Endothelial cell (in vitro differentiated cells): ENCODE measurements at places on chromosomes 3 and 15.

- no peak for DNase-seq
Measured at GRCh38 chr3:13881536-13882410, 1.9 kb upstream of the WNT7A start.

GRCh38 chr15:55858661-55859060 is 115.7 kb upstream of the PRTG start:
- no peak for DNase-seq

DNA sequence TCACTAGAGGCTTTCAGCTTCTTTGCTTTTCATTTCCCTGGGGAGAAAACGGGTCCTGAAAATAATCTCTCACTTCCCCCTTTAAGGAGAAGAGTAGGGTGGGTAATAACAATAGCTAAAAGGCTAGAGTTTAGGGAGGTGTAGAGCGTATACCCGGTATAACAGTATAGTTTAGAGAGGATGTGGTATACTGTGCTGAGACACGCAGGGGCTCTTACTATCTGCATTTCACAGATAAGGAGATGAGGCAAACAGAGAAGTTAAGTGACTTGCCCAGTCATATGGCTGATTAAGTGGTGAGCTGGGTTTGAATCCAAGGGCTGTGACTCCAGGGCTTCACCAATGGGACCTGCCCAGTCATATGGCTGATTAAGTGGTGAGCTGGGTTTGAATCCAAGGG is 15.0 kb upstream of the KCNMB3 start:
- no peak for DNase-seq

DNA sequence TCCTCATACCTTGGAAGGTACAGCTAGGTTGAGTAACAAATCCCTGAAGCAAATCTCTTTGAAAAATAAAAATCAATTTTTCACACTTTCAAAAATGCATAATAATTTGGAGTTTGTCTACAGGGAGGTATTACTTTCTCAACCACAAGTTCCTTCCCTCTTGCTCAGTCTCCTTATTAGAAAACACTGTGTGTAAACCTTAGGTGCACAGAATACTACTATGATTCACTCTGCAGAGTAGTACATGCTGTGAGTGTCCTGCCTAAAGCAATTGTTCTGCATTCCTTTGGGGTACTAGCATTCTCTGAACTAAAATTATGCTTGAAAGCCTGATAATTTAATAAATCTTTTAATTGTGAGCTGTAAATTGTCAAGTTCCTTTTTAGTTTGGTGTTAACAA is 115.9 kb upstream of the EPHA3 start:
- DNase-seq = no peak

DNA sequence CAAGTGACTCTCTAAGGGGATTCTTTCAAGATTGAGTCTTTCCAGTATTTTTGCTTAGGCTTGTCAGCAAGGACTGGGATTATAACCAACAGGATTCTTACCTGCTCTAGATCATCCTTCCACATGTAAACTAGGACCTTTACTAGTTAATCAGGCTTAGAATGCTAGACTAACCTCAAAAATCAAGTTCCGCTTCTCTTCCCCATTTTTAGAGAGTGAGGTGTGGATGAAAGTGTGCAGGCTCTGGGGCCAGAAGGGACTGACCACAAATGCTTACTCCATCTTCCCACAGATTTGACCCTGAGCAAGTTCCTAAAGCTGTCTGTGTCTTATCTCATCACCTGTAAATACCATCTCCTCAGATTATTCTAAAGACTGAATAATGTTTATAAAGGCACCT is 89.5 kb upstream of the IL12A start:
- no peak for DNase-seq

DNA sequence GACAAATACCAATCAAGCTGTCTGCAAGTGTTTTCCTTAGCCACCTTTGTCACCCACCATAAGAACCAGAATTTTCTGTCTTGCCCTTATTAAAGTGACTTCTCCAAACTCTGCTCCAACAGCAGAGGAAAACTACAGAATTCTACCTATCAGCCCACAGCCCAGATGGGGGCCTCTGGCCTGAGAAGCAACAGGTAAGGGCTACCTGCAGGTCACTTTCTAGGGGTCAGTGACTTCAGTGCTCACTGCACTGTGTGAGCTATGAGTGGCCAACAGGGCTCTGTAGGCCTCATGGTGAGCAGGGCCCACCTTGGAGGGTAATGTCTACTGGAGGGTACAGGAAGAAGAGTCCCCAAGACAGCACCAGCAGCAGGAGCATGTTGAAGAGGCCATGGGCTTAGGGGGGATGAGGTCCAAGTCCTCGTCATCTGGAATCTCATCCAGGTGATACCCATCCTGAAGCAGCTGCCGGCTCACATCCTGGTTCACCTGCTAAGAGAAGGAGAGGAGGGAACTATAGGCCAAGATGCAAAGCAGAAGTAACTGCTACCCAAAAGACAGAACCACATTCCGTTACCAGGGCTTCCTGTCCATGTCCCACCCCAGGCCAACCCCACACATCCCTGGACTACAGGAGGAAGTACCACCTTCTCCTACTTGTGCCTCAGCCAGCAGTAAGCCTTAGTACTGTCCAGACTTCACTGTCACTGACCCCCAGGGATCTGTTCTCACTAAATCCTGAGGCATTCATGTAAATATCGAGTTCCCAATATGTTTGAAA is 4.2 kb downstream of the FAM219B start:
- DNase-seq = no peak

DNA sequence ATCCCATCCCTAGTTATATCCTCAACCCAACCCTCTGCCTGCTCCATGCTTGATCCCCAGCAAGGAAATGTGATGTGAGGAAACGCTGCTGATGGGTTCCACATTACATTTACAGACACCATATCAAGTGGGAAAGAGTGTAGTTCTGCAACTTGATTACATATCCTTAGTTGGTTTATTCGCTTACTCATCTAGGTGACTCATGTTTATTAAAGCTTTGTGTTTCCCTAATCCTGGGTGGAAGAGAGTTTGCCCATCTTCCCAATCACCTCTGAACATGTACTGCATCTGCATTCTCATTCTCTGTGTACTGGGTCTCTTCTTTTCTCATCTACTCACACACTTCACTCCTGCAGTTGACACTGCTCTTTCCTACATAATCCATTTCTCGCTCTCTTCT is 91.7 kb upstream of the PDZRN3 start:
- no peak for DNase-seq

- no peak for DNase-seq
Measured at GRCh38 chr15:70584441-70584837, 178.9 kb downstream of the UACA start.

GRCh38 chr15:60195611-60196010 is 191.5 kb downstream of the FOXB1 start:
- no peak for DNase-seq

- DNase-seq = no peak
Measured at GRCh38 chr3:106299300-106300098, 430.7 kb upstream of the CBLB start.

- no peak for DNase-seq
Measured at GRCh38 chr3:128556384-128556783, 63.4 kb upstream of the GATA2 start.

GRCh38 chr3:45145681-45146614 is at the start of gene CDCP1:
Gene CDCP1, minus strand, starts transcription at chr3:45146378. Its CDS starts 91 bp downstream, at chr3:45146287.
- no peak for DNase-seq

GRCh38 chr15:93422476-93422875 is 333.5 kb upstream of the RGMA start:
- no peak for DNase-seq

DNA sequence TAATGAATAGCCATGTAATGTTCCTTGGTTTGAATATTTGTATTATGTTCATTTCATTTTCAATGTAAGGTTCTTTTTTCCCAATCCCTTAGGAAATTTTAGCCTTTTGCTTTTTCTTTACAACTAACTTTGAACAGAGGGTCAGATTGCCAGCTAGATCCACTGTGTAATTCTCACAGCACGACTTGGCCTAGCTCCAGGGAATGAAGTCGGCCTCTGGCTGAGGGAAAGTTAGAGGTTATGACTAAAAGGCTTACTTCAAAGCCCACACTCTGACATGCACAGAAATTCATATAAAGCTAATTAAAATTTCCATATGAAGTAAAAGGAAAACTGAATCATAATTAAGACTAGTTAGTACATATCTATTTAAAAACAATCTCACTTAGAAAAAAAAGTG is 38.7 kb downstream of the ROBO1 start:
- DNase-seq = no peak

DNA sequence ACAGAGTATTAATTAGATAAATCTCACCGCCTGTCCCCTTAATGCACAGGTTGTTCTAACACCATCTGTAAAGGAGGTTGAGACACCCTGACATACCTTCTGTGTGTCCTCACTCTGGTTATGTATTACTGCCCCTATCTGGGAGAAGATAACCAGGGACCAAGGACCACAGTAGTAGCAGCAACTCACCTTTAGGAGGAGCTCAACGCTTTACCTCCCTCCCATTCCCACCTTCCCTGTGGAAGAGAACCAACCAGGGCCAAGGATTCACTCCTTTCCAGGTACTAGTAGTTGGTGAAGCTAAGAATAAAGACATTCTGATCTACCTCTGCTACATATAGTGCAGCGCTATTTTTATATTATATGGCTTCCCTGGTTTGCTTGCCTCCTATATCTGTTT is 232.6 kb downstream of the MEX3B start:
- no peak for DNase-seq

GRCh38 chr3:187212196-187212545 is 14.9 kb downstream of the RTP1 start:
- DNase-seq = no peak

DNA sequence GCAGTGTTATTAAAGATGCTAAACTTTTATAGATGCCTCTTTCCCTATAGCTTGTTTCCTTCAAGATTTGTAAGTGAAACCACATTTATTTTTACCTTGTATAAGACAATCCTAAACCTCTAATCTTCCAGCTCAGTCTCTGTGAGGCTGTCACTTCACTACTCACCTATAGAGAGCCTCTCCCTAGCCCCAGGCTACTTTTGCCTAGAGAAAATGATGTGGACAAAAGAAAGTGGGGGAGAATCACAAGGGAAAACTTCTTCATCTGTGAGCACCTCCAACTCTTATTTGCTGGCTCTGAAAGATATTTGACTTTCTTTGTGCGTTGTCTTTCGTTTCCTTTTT is 74.9 kb upstream of the SCN5A start:
- DNase-seq = no peak

GRCh38 chr3:31981206-31982181 is at the start of the genes OSBPL10 and ZNF860:
Gene OSBPL10, minus strand, starts transcription at chr3:31981262. Its CDS starts 83 bp downstream, at chr3:31981179.
Gene ZNF860, plus strand, starts transcription at chr3:31981750. Its CDS starts 7,330 bp downstream, at chr3:31989080.
- peak; percentile 43 for DNase-seq

DNA sequence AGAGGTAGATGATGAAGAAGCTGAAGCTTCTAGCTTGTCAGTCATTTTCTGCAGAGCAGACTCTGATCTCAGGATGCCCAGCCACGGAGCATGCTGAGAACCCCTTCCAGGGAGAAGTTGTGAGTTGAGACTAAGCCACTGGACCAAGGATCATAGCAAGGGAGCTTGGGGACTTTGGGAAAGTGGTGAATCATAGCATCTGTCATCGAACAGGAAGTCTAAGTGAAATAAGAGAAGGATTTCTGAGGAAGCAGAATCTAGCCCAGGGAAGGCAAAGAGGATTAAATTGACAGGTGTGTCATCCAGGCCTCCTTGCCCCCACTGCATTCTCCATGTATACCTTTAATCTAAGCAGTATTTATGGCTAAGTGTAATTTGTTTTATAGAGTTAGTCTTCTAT is 71.8 kb upstream of the TMEM108 start:
- no peak for DNase-seq

GRCh38 chr3:25679166-25679565 is 14.5 kb upstream of the TOP2B start:
- no peak for DNase-seq

DNA sequence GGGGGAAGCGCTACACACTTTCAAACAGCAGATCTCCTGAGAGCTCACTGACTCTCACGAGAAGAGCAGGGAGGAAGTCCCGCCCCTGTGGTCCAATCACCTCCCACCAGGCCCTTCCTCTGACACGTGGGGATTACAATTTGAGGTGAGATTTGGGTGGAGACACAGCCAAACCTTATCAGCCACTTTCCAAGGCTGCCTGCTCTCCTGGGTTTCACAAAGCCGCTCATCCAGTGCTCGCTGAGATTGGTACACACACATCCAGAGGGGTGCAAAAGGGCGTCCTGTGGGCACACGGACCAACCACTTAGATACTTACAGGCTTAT is 23.1 kb downstream of the XXYLT1 start:
- no peak for DNase-seq

GRCh38 chr3:156273111-156273694 is 152.8 kb downstream of the KCNAB1 start:
- no peak for DNase-seq

DNA sequence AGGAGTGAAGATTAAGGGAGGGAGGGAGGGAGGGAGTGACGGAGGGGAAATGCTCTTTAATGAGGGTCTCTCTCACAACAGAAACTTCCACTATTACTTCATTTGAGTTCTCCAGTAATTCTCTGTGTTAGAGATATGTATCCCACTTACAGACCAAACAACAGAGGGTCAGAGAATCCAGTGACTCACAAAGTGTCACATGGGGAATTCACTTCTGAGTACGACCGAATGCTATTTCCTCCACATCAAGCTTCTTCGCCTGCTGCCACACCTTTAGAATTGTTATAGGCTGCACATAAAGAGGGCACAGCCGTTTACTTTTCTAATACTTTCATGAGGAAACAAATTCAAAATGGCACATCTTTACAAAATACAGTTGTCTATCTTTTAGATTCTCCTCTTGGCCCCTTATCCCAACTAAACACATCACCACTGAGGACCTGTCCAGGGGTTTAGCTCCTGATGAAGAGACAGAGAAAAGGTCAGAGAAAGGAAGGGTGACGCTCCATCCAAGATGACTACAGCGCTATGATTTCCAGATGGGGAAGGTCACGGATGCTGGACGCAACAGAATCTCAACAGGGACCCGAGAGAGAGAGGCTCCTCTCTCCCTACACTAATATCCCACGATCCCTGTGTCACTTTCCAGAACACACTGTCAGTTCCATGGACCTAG is 119.0 kb downstream of the XXYLT1 start:
- no peak for DNase-seq

GRCh38 chr3:101325393-101326134 is 5.2 kb upstream of the IMPG2 start:
- no peak for DNase-seq

DNA sequence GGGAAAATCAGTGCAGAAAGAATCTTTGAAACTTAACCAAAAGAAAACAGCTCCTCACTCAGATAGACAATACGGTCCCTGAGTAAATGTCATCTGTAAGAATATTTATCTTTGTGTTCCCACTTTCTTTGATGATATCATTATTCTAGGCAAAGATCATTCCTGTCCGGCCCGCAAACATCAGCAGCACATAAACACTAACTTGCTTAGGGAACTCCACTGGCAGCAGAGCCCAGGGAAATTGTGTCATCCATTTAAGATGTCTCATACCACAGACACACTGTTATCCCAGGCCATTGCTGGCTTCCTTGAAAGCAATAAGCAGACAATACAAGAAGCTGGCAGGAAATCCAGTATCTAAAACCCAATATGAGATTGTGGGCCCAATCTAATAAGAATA is 20.1 kb upstream of the CD96 start:
- DNase-seq = no peak

- DNase-seq = no peak
Measured at GRCh38 chr3:197280156-197280555, 18.3 kb downstream of the DLG1 start.
